ENCODE measurements at places on chromosomes 7 and 10. TPM values are rescaled to one million over a fixed set of nuclear protein-coding genes. Genes with fewer than 3 reads are reported as not detected.

Gene HOXA4
- total RNA-seq: not detected

Gene EVX1
- total RNA-seq: not detected

Gene GARS1
- total RNA-seq: 517 TPM

Gene MEST
- 214 TPM for total RNA-seq
